Glutamatergic neuron (in vitro differentiated cells): ENCODE measurements at places on chromosomes 6 and 20. TPM values are rescaled to one million over a fixed set of nuclear protein-coding genes. Genes with fewer than 3 reads are reported as not detected.
A peak's percentile ranks its signal among the peaks of the same experiment; 100 is the strongest.

- peaks cover 2% of the 10 kb centered on the region for H3K27me3 ChIP-seq
- peak overlapping the region; percentile 49 for H3K27ac ChIP-seq
- H3K4me3 ChIP-seq, result peak overlapping the region; percentile 6
- no peaks in the 10 kb centered on the region for H3K36me3 ChIP-seq
- DNase-seq, result no peak
Measured at GRCh38 chr6:96651816-96652215, 88.9 kb downstream of the FHL5 start.

GRCh38 chr20:56513161-56514150 lies 11.1 kb upstream of the FAM209A start:
- peaks cover 2% of the 10 kb centered on the region for H3K27me3 ChIP-seq
- H3K4me3 ChIP-seq, result peak overlapping the region; percentile 70

DNA sequence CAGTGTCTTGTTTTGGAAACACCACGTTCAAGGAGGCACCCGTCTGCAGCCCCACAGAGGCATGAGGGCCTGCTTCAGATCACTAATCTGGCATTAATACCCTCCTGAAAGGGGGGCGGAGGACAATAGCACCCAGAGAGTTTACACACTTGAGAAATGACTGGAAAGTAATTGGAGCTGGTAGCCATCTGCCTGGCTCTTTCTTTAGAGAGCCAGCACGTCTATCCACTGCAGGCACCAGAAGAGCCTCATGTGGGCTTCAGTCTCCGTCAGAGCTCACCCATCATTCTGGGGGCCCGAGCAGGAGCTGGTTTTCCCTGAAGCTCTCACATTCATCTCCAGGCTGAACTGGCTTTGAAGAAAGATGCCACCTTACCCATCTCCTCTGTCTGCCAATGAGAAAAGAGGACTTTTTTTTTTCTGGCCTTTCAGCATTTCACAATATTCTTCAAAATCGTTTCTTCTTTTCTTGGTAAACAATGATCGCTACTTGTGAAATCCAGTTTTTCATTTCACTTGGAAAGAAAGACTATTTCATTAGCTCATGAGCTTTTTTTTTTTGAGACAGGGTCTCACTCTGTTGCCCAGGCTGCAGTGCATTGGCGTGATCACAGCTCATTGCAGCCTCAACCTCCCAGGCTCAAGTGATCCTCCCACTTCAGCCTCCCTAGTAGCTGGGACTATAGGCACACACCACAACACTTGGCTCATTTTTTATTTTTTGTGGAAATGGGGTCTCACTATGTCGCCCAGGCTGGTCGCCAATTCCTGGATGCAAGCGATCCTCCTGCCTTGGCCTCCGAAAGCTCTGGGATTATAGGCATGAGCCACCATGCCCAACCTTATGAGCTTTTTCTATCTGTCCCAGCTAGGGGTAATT lies 124.7 kb upstream of the ZNF217 start:
- peaks cover 1% of the 10 kb centered on the region for H3K27me3 ChIP-seq
- H3K36me3 ChIP-seq, result no peaks in the 10 kb centered on the region
- no peak overlapping the region for H3K4me3 ChIP-seq

The TGM2 gene
- not detected for total RNA-seq

DNA sequence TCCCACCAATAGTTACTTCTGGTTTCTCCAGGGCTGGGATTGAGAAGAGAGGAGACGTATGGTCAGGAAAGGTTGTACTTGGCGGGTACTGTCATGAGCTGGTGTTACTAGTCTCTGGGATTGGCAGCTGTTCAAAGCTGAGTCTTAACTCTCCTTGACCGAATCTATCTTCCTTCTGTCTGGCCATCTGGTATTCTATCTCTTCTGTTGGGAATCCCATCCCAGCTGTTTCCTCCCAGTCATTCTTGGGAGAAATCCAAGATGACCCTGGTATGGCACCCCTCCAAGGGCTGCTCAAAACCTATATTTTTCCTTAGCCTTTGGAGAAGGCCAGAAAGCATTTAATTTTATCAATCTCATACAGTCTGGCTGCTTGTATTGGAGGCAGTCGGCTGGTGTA lies 287.0 kb upstream of the CHD6 start:
- H3K4me3 ChIP-seq, result no peak overlapping the region
- H3K36me3 ChIP-seq, result peaks cover 4% of the 10 kb centered on the region
- H3K4me1 ChIP-seq, result peaks cover 13% of the 10 kb centered on the region
- H3K27me3 ChIP-seq, result no peaks in the 10 kb centered on the region
- no peak overlapping the region for H3K27ac ChIP-seq

The GABRR1 gene
- total RNA-seq, result not detected

The NRM gene
- 52.2 TPM for total RNA-seq

The SLC2A10 gene
- 0.37 TPM for total RNA-seq

- DNase-seq, result no peak
- no peaks in the 10 kb centered on the region for H3K36me3 ChIP-seq
- H3K27me3 ChIP-seq, result peaks cover 4% of the 10 kb centered on the region
- H3K27ac ChIP-seq, result no peak overlapping the region
- no peak overlapping the region for H3K4me3 ChIP-seq
- H3K4me1 ChIP-seq, result peaks cover 3% of the 10 kb centered on the region
Measured at GRCh38 chr6:31687321-31687720, 6.5 kb upstream of the LY6G5C start.

- no peak overlapping the region for H3K4me3 ChIP-seq
- H3K36me3 ChIP-seq, result peaks cover 4% of the 10 kb centered on the region
- no peak overlapping the region for H3K27ac ChIP-seq
- H3K27me3 ChIP-seq, result no peaks in the 10 kb centered on the region
- DNase-seq, result no peak
- peaks cover 6% of the 10 kb centered on the region for H3K4me1 ChIP-seq
Measured at GRCh38 chr20:445514-446336, 16.6 kb downstream of the TBC1D20 start.

DNA sequence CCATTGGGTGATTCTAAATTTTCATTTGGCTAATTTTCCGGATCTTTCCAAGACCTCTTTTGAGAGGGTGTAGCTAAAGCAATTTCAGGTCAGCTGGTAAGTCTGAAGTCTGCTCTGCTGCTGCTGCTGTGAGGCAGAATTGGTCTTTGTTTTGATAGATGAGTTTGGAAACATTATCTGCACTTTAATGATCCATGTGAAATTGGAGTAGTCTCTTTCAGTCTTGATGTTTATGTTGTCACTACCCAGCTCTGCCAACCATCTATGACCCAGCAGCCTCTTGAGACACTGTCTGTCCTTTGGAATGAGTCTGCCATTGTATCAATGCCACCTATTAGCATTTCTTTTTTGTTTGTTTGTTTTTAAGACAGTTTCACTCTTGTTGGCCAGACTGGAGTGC lies 44.1 kb downstream of the TXNDC5 start:
- no peak for DNase-seq
- no peak overlapping the region for H3K4me3 ChIP-seq
- H3K27me3 ChIP-seq, result no peaks in the 10 kb centered on the region
- H3K27ac ChIP-seq, result no peak overlapping the region
- no peaks in the 10 kb centered on the region for H3K36me3 ChIP-seq

GRCh38 chr20:24767623-24768100 lies 181.4 kb upstream of the CST7 start:
- DNase-seq, result no peak
- peaks cover 4% of the 10 kb centered on the region for H3K27me3 ChIP-seq
- H3K4me3 ChIP-seq, result no peak overlapping the region
- peaks cover 10% of the 10 kb centered on the region for H3K36me3 ChIP-seq

GRCh38 chr20:12936020-12936419 lies 72.8 kb upstream of the SPTLC3 start:
- no peak overlapping the region for H3K4me3 ChIP-seq
- H3K36me3 ChIP-seq, result no peaks in the 10 kb centered on the region
